ENCODE measurements at places on chromosomes 2 and 18.

DNA sequence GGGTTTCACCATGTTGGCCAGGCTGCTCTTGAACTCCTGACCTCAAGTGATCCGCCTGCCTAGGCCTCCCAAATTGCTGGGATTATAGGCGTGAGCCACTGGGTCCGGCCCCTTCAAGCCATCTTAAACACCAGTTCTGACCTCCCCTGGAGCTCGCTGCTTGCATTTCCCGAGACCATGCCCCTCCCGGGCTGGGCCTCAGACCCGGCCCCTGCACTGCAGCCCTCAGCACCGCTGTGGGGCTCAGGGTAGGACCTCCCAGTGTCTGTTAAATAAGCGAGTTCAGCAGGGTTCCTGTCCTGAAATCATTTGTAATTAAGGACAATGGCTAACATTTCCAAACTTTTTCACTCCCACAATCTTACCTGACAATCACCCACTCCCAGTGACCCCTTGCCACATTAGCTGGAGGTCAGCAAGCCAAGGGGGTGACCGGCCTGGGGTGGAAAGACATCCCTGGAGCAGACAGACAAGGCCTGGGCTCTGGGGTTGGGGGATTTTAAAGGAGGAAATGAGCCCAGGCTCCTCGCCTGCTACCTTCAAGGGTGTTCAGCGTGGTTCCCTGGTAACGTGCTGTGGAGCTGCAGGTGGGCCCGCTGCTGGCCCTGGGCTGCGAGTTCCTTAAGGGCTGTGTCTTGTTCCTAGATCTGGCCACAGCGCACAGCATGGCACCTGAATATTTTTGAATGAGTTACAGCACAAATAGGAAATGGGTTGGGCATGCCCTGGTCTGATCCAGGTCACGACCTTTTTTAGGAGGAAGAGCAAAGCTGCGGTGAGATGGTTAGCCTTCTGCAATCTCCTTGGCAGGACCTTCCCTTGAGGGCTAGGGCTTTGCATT is 15.1 kb downstream of the CYS1 start:
- DNase-seq, result no peak

DNA sequence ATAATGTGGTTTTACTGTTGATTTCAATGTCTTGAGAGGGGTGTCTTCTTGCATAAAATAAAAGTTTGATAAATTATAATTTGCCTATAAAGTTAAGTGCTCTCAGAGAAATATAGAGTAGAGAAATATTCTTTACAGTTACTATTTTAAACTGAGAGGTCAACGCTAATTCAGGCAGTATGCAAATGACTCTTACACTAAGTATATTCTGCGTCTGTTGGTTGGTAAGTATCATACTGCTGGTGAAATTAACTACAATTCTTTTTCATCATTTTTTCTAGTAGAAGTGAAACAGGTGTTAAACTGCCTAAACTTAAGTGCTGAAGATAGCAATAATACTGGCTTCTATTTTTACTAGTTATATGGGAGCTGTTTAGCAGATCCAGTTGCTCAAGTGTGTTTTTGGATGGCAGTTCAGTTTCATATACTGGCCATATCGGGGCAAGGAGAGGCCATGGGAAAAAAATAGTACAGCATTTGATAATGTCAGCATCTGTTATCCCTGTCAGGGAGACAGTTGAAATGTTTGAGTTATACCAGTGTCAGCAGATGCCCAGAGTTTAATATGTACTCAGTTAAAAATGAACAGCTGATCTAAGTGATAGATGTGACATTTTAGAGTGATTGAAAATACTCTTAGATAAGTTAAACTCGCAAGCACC is 86.2 kb downstream of the MIB1 start:
- DNase-seq, result no peak

DNA sequence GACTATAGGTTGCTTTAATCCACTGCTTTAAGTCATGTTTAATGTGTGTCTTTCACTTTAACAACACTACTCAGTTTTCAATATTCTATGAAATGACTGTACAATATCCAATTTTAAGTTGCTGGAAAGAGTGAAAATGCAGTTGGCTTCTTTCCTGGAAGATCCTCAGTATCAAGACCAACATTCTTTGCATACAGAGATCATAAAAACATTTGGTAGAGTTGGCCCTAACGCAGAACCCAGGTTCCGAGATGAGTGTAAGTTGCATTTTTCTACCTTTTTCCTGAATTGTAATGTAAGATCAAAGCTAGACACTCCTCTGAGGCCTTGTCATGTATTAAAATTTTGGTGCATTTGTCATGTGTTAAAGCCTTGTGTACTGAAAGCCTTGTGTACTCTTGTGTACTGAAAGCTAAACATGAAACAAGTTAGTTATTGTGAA is 42.9 kb upstream of the TNFRSF11A start:
- no peak for DNase-seq

GRCh38 chr2:178441426-178441825 is 9.5 kb downstream of the PRKRA start:
- DNase-seq, result no peak

GRCh38 chr2:48531141-48531648 is 1.2 kb downstream of the STON1 start:
- DNase-seq, result no peak

- no peak for DNase-seq
These were observed 79.2 kb upstream of the PAPOLG start for GRCh38 chr2:60676706-60677330.

DNA sequence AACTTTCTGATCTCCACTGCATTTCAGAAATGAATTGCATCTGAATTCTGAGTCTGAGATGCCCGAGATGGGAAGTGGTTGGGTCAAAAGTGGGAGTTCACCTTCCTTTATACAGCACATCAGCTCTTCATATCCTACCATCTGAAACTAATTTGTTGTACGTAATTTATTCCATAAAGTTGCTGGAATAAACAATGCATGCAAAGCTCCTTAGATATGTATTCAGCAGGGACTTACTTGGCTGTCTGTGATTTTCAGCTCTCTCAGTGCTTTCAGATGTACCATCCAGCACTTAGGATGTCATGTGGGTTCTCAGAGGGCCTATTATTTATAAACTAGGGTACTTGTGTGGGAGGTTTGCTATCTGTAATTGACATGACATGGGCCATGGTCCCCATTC is 46.9 kb upstream of the EFEMP1 start:
- no peak for DNase-seq

- no peak for DNase-seq
These were observed 2.8 kb upstream of the ZNF532 start for GRCh38 chr18:58861861-58862301.

DNA sequence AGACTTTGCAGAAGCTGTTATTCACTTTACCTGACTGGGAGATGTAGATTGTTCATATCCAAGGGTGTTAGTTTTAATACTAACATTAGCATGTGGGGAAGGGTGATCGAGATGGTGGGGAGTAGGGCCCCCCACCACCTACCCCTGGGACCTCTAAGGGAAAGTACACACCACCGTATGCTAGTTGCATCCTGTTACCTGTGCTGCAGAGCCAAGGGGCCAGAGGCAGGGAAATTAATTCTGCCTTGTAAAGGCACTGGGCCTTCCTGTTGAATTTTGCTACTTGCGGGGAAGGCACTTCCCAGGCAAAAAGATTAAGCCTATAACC is 9.0 kb downstream of the STEAP3 start:
- DNase-seq, result no peak

- no peak for DNase-seq
These were observed 137.7 kb downstream of the LTBP1 start for GRCh38 chr2:33084433-33084832.

GRCh38 chr2:170715062-170715931 is at the start of gene SP5:
Gene SP5 (plus strand): TSS chr2:170715337. CDS start chr2:170715513, 176 bp downstream.
- DNase-seq, result peak; percentile 94

DNA sequence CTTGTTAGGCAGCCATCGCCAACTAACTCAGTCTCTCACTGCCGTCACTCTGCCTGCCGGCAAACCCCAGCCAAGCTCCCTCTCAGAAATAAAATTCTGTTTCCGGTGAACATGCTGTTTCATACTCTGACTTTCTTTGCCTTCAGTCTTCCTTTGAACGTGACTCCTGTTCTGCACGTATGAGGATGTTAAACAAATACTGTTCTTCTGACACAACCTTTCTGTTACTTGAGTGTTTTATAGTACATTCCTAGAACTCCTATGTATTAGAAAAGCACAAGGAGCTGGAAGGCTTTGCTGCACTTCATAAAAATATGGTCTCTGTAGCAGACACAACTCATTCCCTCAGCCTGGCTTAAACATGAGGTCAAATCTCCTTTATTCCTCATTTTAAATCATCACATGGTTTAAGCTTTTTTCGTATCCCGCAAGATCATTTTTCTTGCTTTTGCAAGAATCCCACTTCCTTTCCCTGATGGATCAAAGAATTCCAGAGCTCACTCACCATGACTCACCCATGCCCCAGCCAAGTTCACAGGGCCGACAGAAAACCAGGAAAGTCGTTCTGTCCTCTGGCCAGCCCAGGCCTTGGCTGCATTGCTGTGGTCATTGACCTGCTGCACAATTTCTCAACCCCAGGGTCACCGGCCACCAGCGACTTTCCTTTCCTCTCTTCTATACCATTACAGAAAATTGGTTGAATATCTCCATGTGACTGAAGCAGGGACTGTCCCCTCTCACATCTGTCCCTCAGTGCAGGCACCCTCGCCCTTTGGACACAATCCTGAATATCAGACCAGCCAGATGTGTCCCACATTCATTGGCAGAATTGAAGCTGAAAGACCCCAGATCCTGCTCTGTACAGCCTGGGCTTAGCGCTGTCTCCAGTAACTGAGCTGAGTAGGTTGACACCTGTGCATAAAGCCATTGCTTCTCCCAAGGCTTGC is 183.1 kb upstream of the ARL4C start:
- DNase-seq, result no peak

GRCh38 chr2:11203480-11203879 is 48.2 kb downstream of the SLC66A3 start:
- DNase-seq, result no peak

GRCh38 chr2:74617122-74617521 is 31.0 kb downstream of the M1AP start:
- no peak for DNase-seq

GRCh38 chr18:23442958-23443357 is 10.1 kb upstream of the RIOK3 start:
- DNase-seq, result no peak

DNA sequence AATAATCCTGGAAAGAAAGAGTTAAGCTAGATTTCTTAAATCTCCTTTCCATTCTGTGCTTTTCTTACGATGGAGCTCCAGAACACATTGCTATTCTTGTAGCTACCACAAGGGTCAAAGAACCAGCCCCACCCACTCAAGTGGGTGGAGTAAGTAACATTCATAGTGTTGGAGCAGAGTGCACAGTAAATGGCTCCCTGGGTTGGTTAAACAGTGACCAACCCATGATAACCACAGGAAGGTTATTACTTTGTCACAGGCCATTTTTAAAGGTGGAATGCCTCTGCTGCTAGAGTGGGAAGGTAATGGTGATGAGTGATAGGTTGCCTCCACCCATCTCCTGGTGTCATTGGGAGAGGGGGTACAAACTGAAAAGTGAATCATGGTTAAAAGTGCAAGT is 13.9 kb downstream of the ARPC2 start:
- DNase-seq, result no peak

- DNase-seq, result no peak
These were observed 424.0 kb upstream of the SPRED2 start for GRCh38 chr2:65856423-65856822.

DNA sequence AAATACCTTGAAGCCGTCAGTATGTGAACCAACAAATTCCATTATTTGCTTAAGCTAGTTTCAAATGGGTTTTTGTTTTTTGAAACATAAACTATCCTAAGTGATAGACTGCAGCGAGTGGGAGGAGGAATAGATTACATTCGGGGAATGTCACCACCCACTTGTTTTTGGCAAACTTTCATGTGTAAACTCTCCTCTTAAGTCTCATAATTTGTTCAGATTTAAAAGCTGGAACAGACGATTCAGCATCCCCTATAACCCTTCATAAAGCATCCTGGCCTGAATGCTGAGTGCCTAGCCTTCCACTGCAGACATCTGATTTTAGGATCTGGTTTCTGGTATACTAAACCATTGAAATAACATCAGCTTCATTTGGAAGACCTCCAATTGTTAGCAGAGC is 51.0 kb downstream of the CPO start:
- no peak for DNase-seq

DNA sequence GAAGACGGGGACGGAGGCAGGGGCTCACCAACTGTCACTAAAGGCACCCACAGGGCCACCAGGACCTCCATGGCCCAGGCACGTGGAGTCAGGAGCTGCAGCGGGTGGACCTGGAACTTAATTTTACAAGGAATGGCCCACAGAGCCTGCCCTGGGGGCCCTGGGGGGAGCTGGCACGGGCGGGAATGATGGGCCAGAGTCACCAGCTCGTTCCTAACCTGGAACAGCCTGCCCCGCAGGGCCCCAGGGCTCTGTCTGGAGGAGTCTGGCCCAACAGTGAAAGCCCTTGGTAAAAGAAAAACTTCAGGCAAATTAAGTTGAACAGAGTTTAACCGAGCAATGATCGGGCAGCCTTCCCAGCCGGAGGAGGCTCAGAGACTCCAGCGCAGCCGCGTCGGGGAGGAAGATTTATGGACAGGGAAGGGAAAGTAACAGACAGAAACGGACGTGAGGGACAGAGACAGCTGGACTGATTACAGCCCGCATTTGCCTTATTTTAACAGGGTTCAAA is 118.4 kb upstream of the TMEM18 start:
- DNase-seq, result no peak

- DNase-seq, result no peak
These were observed 51.5 kb downstream of the NCK2 start for GRCh38 chr2:105796131-105796638.

- no peak for DNase-seq
These were observed 4.7 kb downstream of the EEF1B2 start for GRCh38 chr2:206164261-206164862.

DNA sequence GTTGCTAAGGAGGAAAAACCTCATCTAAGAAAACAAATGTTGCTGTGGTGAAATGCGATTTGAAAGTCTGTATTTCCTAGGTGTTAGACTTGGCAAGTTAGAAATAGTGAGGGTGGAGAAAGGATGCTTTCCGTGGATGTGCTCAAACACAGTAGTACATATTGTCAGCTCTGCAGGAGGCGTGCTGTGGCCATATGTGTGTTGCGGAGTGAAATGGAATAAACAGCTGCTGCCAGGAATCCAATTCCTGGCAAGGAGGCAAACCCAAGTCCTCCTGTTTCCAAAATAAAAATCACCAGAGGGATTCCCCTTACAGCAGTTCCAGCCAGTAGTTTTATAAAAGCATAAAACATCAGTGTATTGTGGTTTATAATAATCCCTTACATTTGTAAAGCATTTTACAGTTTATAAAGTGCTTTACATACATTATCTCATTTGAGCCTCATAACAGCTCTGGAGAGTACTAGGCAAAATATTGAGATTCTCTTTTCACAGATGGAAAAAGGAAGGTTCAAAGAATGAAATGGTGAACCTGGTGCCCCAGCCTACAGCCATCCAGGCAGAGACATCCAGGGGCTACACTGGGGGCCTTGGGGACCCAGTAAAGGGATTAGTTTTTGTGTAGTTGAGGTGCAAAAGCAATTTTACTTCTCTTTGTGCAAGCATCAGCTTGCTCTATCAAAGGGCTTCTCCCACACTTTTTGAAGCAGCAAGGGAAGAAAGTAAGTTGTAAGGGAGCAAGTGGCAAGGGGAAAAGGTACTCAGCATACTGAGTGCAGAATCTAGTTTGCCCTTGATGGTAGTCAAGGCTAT is 206.0 kb downstream of the AGPS start:
- no peak for DNase-seq
